ENCODE measurements at places on chromosomes 12 and 14.

DNA sequence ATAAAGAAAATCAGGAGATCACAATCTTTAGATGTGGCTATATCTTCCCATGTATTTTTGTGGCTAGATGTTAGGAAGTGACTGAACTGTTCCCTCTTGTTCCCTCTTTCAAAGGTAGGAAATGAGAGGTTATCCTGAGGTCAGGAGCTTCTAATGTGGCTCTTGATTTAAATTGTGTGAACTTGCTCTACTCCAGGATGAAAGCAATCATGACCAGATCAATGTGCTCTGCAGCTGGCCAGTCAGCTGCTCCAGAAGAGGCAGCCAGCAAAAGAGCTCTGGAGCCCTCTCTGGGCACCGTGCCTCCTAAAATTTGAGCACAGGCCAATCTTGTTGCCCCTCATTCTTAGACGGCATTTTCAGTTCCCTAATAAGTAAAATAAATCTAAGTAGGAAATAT lies 32.0 kb downstream of the CDK17 start:
- DNase-seq, result no peak

GRCh38 chr12:19129486-19130223 lies at the start of gene PLEKHA5:
Gene PLEKHA5, plus strand, starts transcription at chr12:19129733. Its CDS starts 67 bp downstream, at chr12:19129800.
- DNase-seq, result peak; percentile 73

DNA sequence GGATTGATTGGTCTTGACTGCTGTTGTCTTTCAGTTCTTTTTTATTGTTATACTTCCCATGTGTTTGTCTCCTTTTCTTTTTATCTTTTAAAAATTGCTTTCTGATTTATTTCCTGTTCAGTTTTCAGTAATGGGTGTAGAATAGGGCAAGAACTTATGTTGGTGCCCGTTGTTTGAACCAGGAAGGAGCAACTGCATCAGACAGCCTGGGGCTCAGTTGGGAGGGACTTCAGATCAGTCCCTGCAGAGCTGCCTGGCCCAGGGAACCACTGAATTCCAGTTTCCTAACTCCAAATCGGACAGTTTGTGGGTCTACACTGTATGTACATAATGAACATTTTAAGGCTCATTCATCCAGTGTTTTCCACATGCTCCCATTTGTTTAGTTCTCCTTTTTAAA lies 64.9 kb downstream of the FBXO34 start:
- DNase-seq, result peak; percentile 68

DNA sequence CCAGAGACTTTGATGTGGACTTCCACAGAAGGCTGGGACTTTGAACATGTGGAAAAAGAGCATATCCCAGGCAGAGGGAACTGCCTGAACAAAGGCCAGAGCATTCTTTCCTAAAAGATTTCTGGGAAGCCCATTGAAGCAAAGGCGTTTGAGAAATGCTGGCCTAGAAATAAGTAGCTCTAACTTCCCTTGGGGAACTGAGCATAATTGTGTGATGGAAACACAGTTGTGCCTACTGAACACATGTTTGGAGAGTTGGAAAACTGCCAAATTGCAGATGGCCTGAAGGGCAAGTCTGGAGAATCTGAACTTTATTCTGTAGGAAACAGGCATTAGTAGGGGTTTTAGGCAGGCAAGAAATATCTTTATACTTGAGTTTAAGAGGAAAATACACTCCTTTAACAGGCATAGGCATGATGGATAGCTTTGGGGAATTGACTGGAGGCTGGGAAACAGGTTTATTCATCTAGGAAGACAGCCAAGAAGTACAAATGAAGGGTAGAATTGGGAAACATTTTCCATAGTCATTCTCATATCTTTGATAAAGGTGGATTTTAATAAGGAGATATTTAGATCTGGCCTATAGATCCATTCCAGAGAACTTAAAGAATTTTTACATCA lies 134.1 kb downstream of the TPH2 start:
- DNase-seq, result no peak

GRCh38 chr12:113866496-113866895 lies 99.6 kb downstream of the RBM19 start:
- DNase-seq, result no peak

DNA sequence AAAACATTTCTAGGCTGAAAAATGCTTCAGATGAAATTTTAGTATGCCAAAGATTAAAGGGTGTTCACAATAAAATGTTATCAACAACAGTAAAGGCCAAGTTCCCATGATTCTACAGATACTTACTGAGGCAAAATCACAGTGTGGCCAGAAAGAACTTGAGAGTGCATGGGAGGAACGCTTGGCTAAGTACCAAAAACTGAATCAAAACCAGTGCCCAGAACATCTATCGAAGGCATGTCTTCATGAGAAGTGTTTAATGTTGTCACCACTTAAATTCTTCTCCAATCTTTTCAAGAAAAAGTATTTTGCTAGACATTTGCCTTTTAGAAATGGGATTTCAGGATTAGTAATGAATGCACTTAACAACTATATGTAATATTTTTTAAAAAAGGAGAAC lies 41.5 kb downstream of the KIF21A start:
- no peak for DNase-seq

- no peak for DNase-seq
Observed at GRCh38 chr12:12600659-12601058, 11.0 kb upstream of the CREBL2 start.

- DNase-seq, result peak; percentile 70
Observed at GRCh38 chr12:67515679-67516340, 132.7 kb upstream of the DYRK2 start.

- no peak for DNase-seq
Observed at GRCh38 chr12:65152012-65152411, 17.4 kb upstream of the LEMD3 start.

GRCh38 chr14:68444449-68445168 lies 348.3 kb downstream of the ZFP36L1 start:
- no peak for DNase-seq

Measured in activated effector memory CD4-positive, alpha-beta T cell treated with anti-CD3 and anti-CD28 coated beads, Interleukin-2, amount 50 U/mL, for 16 hours (primary cell).